ENCODE measurements at places on chromosomes 1 and 21.

DNA sequence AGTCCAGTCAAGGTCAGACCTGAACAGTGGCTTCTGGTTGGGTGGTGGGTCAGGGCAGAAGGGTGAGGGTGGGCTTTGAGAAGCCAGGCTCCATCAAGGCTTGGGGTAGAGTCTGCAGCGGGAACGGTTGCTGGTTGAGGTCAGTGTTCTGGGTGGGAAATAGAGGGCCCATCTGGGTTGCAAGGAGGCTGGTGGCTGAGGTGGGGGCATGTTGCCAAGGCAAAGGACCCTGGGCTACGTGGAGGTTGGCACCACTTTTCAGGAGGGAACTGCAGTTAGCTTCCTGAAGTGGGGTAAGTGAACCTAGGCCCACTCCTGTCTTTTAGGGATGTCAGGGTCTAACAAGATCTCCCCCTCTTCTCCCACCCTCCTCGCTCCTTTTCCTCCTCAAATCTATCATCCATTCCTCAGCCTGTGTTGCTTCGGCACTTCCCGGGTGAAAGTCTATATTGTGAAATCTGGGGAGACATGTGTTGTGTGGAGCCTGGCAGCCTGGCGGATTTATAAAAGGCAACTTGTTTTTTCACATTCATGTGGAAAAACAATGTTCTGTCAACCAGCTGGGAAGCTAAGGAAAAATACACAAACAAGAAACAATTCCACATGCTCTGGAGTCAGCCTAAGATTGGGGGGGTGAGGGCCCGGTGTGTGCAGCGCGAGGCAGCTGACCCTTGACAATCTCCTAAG is 1.5 kb downstream of the IL22RA1 start:
- no peak for DNase-seq

GRCh38 chr1:167373986-167374385 is 144.3 kb downstream of the CD247 start:
- no peak for DNase-seq

DNA sequence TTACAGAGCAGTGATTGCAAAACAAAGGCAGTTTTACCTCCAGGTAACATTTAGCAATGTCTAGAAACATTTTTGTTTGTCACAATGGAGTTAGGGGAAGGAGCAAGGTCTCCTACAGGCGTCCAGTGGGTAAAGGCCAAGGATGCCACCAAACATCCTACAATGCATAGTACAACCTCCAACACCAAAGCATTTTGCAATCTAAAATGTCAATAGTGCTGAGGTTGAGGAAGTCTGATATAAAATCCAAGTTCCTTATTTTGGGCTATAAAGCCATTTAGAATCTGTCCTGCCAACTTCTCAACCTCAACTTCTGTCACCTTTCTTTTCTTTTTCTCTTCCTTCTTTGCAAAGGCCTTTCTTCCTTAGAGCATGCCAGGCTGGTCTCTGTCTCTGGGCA is 111.2 kb downstream of the FASLG start:
- no peak for DNase-seq

GRCh38 chr1:19616489-19616888 is 27.6 kb upstream of the NBL1 start:
- peak; percentile 44 for DNase-seq

DNA sequence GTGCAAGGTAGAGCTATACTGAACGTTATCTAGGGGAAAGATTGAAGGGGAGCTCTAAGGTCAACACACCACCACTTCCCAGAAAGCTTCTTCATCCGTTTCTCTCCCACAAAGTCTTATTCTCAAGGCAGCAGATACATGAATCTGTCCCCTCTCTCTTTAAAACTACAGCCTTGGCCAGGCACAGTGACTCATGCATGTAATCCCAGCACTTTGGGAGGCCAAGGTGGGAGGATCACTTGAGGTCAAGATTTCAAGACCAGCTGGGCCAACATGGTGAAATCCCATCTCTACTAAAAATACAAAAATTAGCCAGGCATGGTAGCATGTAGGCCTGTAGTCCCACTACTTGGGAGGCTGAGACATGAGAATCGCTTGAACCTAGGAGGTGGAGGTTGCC is 8.1 kb downstream of the CYP4X1 start:
- peak; percentile 8 for DNase-seq

- DNase-seq: peak; percentile 31
These were observed 84.4 kb downstream of the CLEC20A start for GRCh38 chr1:178412400-178412770.

DNA sequence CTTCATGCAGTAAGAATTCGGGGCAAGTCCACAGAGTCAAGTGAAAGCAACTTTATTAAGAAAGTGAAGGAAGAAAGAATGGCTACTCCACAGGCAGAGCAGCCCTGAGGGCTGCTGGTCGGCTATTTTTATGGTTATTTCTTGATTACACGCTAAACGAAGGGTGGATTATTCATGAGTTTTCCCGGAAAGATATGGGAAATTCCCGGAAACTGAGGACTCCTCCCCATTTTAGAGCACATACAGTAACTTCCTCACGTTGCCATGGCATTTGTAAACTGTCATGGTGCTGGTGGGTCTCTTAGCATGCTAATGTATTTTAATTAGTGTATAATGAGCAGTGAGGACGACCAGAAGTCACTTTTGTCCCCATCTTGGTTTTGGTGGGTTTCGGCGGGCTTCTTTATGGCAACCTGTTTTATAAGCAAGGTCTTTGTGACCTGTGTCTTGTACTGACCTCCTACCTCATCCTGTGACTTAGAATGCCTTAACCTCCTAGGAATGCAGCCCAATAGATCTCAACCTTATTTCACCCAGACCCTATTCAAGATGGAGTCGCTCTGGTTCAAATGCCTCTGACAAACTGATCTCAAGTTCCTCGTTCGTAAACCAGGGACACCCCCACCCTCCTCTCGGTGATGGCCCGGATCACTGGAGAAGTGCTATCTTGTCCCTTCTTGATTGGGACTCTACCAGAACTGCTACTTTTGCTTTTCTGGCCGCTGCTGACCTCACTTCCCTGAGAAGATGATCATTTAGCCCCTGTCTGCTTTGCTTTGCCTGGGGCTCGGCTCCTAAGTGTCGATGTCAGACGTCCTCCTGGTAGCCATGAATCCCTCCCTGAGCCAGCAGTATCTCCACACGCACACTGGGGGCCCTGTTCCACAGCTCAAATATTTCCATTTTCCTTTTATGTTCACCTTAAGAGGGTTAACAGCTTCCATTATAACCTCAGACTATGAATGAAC is 48.8 kb downstream of the CLSTN1 start:
- DNase-seq: no peak

DNA sequence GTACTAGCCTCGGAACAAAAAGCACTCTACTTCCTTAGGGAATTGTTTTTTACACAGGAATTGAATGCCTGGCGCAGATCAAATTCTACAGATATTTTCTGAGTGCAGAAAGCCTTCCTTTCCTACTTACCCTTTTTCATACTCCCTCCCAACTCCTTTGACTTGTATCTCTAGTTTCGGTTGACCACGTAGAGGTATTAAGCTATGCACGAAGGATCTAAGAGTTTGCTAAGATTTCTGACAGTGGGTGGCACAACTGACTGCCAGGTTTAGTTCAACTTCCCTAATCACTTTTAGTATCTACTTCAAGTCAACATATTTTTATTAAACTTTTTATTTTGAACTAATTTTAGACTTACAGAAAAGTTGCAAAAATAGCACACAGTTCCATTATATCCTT is 5.0 kb downstream of the TOR1AIP2 start:
- no peak for DNase-seq

DNA sequence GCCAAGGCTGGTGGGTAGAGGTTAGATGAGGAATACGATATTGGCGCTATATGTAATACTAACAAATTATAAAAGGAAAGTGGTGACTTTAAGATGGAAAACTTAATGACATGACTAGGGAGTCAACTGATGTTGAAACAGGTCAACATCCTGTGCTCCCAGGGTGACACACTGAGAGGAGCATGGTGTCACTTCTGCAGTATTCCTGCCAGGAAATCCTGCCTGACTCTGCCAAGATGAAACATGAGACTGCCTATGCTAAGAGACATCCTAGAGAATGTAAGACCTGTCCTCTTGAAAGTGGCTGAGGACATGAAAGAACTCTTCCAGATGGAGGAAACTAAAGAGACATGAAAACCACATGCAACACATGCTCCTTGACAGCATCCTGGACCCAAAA is 65.0 kb upstream of the KCND3 start:
- DNase-seq: no peak

- DNase-seq: no peak
These were observed 85.4 kb downstream of the APP start for GRCh38 chr21:26085127-26085526.

GRCh38 chr1:111422546-111423391 is 4.8 kb downstream of the OVGP1 start:
- DNase-seq: peak; percentile 83

DNA sequence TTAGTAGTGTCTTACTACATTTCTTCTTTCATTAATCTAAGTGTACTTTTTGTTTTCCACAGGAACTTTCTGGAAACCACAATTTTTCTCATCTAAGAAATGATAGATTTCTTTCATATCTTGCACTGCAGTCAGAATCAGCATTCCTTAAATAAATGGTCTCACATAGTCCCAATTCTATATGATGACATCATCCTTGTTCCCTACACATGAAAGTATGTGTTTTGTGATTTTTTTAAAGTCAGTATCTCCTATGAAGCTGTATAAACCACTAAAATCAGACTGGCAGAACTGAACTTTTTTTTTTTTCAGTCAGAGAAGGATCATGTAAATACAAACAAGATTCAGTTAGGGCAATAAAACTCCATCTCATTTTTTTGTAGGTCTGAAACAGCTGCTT is 742.6 kb upstream of the CXADR start:
- no peak for DNase-seq

DNA sequence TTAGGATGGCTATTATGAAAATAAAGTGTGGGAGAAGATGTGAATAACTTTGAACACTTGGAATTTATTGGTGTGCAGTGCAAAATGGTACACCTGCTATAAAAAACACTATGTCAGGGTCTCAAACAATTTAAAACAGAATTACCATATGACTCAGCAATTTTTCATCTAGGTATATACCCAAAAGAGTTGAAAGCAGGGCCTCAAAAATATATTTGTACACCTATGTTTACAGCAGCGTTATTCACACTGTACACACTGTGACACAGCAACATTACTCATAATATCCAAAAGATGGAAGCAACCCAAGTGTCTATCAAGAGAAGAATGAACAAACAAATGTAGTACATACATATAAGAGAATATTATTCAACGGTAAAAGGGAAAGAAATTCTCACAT is 75.8 kb downstream of the SPATA6 start:
- DNase-seq: no peak

DNA sequence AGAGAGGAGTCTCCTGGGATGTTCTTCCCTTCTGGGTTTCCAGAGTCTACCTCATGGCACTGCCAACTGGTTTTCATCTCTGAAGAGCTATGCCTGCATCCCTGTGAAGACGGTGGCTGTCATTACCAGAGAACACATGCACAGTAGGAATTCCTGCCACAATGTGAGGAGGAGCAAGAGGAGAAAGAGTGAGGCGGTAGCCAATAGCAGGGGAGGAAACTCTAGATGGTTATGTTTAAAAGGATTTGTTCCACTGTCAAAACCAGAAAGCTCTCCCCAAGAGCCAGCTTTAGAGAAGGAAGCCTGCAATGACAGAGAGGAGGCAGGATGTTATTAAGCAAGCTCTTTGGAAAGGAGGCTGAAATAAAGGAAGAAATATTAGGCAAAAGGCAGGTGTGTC is 12.3 kb downstream of the LMX1A start:
- no peak for DNase-seq

GRCh38 chr1:34889705-34890104 is 30.2 kb upstream of the SMIM12 start:
- DNase-seq: no peak

DNA sequence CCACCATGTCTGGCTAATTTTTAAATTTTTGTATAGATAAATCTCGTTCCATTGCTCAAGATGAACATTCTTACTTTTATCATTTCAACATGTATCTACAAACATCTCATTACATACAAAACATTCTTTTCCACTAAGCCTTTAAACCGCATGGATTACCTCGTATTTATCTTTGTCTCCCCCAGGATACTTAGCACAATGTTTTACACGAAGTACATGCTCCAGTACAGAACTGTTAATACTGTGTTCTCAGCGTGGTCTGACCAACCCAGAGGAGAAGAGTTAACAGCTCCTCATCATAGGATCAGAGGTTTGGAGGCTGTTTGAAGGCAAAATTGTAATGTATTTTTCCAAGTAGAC is 7.4 kb downstream of the PIK3C2B start:
- no peak for DNase-seq

DNA sequence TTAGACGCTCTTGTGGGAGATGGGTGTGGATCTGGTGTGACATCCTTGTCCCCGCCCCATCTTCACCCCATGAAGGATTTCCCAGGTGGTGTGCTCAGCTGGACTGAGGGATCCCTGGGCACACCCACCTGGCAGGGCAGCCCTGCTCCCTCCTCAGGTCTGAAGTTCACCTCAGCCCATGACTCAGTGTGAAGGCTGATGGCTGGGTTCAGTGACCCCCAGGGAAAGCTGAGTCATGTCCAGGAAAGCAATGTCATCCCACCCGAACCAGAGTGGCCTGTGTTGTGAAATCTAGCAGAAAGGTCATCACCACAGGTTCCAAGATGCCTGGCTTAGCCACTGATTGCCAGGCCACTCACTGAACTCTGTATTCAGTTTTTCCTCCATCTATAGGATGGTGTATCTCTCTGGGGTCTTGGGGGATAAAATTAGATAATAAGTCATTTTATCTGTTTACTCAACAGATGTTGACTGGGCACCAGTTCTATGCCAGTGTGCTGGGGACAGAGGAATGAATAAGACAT is 97.7 kb upstream of the JUN start:
- peak; percentile 95 for DNase-seq

GRCh38 chr1:12285496-12286143 is 55.8 kb downstream of the VPS13D start:
- no peak for DNase-seq

DNA sequence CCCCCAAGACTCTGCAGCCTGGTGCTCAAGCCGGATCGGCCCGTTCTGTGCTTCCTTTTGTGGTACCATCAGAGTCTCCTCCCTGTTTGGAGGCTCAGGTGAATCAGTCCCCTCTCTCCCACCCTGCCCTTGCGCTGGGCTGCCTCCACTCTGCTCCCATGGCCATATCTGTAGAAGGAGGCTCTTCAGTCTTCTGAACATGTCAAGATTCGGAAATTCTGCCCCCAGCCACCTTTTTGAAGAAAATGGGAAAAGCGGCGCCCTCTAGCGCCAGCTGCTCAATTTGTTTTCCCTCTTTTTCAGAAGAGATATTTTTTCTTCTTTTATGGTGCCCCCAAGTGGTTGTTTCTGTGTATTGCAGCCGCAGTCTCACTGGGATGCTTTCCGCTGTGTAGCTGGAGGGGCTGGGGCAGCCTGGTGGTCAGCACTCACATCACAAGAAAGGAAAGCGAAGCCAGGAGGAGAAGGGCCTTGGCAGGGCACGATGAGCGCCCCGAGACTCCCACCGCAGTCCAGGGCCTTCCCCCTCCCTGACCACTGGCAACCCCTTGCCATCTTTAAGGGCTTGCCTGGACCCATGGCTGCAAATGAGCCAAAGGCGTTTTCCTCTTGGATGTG is 58.4 kb upstream of the CACNA1E start:
- DNase-seq: peak; percentile 62

Data from M059J (cell line).